Epithelial cell of alveolus of lung (primary cell): ENCODE measurements at places on chromosomes 1 and 21. TPM values are rescaled to one million over a fixed set of nuclear protein-coding genes. Genes with fewer than 3 reads are reported as not detected.

TESK2 gene
- 1.6 and 4.5 TPM in 2 replicates for total RNA-seq

SELL gene
- total RNA-seq, result 0.26 TPM in 1 of 2 replicates, not detected in the other

SH2D5 gene
- 0.56 and 1.0 TPM in 2 replicates for total RNA-seq

FAM131C gene
- total RNA-seq, result not detected in 2 replicates

LENEP gene
- total RNA-seq, result not detected in 2 replicates

NFIA gene
- total RNA-seq, result 10.0 and 18.7 TPM in 2 replicates

SLC44A5 gene
- 0.08 and 0.52 TPM in 2 replicates for total RNA-seq

CDC42BPA gene
- total RNA-seq, result 15.6 and 21.7 TPM in 2 replicates

SELENBP1 gene
- total RNA-seq, result 27.0 and 118 TPM in 2 replicates

VTCN1 gene
- not detected in 2 replicates for total RNA-seq

CACNA1E gene
- total RNA-seq, result not detected in 2 replicates

LPAR3 gene
- 1.9 and 28.6 TPM in 2 replicates for total RNA-seq

TTC34 gene
- total RNA-seq, result 0.26 and 0.32 TPM in 2 replicates

XCL2 gene
- total RNA-seq, result not detected in 2 replicates

SLFNL1 gene
- 0.39 and 1.4 TPM in 2 replicates for total RNA-seq

TCHH gene
- under 0.01 TPM in 1 of 2 replicates, not detected in the other for total RNA-seq

KLHDC9 gene
- total RNA-seq, result 0.96 and 1.0 TPM in 2 replicates

LCE2B gene
- not detected in 2 replicates for total RNA-seq

VPS13D gene
- total RNA-seq, result 16.9 and 17.0 TPM in 2 replicates

DYNLT5 gene
- total RNA-seq, result 0.78 TPM in 1 of 2 replicates, not detected in the other

URB1 gene
- total RNA-seq, result 10.1 and 15.8 TPM in 2 replicates

TMPRSS15 gene
- total RNA-seq, result not detected in 2 replicates

LRRC3 gene
- 0.64 and 1.0 TPM in 2 replicates for total RNA-seq

NBPF6 gene
- not detected in 2 replicates for total RNA-seq

CFAP74 gene
- not detected in 2 replicates for total RNA-seq

TDRD5 gene
- total RNA-seq, result under 0.01 TPM in 1 of 2 replicates, not detected in the other

FOXD3 gene
- not detected in 2 replicates for total RNA-seq

CD1E gene
- total RNA-seq, result not detected in 2 replicates

SSU72 gene
- 107 and 127 TPM in 2 replicates for total RNA-seq

ESRRG gene
- total RNA-seq, result 0.65 and 0.96 TPM in 2 replicates

SHE gene
- total RNA-seq, result 0.24 and 0.26 TPM in 2 replicates

GJC2 gene
- total RNA-seq, result 2.6 and 4.6 TPM in 2 replicates

SLAMF7 gene
- 0.78 and 2.7 TPM in 2 replicates for total RNA-seq

CFHR1 gene
- not detected in 2 replicates for total RNA-seq

RHCE gene
- 0.56 and 1.3 TPM in 2 replicates for total RNA-seq

FCRL5 gene
- not detected in 2 replicates for total RNA-seq

ACTL8 gene
- total RNA-seq, result 0.08 TPM in 1 of 2 replicates, not detected in the other

TAS1R3 gene
- under 0.01 and 0.26 TPM in 2 replicates for total RNA-seq

UBE2U gene
- not detected in 2 replicates for total RNA-seq

PBX1 gene
- total RNA-seq, result 26.6 and 120 TPM in 2 replicates

RNU1-3 gene
- under 0.01 TPM in 2 replicates for total RNA-seq

KRTAP10-6 gene
- total RNA-seq, result not detected in 2 replicates

FAM177B gene
- not detected in 2 replicates for total RNA-seq

VWA5B1 gene
- total RNA-seq, result under 0.01 TPM in 1 of 2 replicates, not detected in the other

FCAMR gene
- total RNA-seq, result not detected in 2 replicates

CPTP gene
- 19.5 and 24.6 TPM in 2 replicates for total RNA-seq

NGF gene
- 1.2 TPM in 1 of 2 replicates, not detected in the other for total RNA-seq

SYT11 gene
- total RNA-seq, result 30.6 and 31.3 TPM in 2 replicates

KDF1 gene
- 1.7 TPM in 1 of 2 replicates, not detected in the other for total RNA-seq

SCCPDH gene
- 26.8 and 30.9 TPM in 2 replicates for total RNA-seq

LCE1C gene
- not detected in 2 replicates for total RNA-seq
